ENCODE measurements at places on chromosomes 1 and 21.
A peak's percentile ranks its signal among the peaks of the same experiment; 100 is the strongest.

DNA sequence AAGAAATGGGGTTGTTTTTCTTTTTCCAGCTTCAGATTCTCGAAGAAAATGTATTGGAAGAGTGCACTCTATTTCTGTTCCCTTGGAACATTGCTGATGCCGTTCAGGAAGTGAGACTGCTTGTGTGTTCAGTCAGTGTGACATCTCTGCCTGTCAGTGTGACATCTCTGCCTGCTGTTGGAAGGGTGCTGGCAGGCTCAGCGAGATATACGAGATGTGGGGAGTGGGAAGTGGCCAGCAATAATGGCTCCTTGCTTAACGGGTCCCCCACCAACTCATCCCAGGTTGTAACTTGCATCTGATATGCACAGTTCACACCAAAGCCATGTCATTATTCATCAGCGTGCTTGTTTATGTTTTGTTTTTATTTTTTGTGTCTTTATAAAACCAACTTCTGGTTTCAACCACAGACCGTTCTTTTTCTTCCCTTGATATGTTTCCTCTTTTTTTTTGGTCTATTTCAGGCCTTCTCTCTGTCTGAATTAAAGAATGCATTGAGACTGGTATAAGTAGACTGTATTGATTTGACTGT lies 145.4 kb downstream of the GALNT2 start:
- no peak for DNase-seq

GRCh38 chr1:85297855-85298629 lies 21.6 kb upstream of the BCL10 start:
- DNase-seq: no peak

DNA sequence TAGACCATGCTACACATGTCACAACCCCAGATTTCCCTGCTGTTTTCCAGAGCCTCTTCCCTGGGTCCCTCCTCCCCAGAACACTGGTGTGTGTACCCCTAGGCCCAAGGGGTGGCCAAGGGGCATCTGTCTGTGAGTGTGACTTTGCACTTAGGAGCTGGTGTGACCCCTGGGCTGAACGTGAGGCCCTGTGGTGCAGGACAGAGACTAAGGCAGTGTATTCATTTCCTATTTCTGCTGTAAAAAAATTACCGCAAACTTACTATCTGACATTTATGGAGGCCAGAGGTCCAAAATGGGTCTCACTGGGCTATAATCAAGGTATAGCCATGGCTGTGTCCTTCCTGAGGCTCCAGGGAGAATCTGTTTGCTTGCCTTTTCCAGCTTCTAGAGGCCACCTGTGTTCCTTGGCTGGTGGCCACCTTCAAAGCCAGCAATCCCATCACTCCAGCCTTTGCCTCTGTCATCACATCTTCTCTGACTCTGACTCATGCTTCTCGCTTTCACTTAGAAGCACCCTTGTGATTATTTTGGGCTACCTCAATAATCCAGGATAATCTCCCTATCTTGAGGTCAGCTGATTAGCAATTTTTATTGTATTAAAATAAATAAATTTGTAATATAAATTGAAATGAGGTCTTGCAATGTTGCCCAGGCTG lies 24.0 kb upstream of the ELOA start:
- peak; percentile 53 for DNase-seq

DNA sequence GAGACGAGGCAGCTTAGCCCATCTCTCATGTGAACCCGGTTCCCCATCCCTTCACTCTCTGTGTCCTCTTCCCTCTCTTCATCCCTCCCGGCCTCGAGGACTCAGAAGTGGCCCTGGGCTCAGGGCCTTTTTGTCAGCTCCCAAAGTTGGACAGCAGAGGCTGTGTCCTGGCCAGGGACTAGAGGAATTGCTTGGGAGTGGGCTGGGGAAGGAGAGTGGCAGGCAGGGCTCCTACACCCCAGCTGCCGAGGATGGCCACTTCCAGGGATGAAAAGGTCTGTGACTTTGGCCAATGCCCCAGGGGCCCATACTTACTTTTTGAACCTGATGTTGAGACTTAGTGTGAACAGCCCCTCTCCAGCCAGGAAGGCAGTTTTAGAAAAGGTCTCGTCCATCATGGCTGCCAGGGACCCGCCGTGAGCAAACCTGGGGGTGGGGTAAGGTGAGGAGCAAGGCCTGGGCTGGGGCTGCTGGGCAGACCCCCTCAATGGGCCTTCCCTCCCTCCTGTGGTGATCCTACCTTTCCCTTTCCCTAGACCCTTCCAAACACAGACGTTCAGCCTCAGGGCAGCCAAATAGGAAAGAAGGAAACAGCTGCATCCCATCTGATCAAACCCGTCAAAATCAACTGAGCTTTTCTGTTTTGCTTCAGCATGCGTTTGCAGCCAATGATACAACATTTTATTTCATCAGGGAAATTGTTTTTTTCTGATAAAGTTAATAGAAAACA lies 5.5 kb downstream of the THEM5 start:
- no peak for DNase-seq

- DNase-seq: no peak
Measured at GRCh38 chr1:25064465-25065240, 134.6 kb upstream of the RUNX3 start.

- no peak for DNase-seq
Measured at GRCh38 chr1:235571482-235571881, 67.2 kb upstream of the B3GALNT2 start.

GRCh38 chr1:183137782-183138181 lies 48.3 kb upstream of the LAMC2 start:
- no peak for DNase-seq

- DNase-seq: no peak
Measured at GRCh38 chr1:10647414-10648170, 148.9 kb downstream of the CASZ1 start.

DNA sequence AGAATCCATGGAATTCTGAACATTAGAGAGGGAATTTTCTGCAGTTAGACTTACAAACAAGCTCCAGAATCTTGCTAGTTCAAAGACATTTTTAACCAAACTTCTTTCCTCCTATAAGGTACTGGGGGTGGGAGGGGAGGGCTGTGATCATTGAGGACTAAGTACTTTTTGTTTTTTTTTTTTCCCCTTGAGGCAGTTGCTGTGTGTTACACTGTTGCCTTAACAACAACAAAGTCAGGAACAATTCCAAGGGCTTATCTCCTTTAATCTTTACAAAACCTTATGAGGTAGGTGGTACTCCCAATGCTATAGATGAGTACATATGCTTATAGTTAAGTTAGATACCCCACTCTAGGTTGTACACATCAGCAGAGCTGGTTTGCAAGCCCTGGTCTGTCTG lies 62.9 kb downstream of the PPP1R12B start:
- DNase-seq: no peak

GRCh38 chr1:234429434-234429806 lies 49.6 kb downstream of the TARBP1 start:
- DNase-seq: no peak

DNA sequence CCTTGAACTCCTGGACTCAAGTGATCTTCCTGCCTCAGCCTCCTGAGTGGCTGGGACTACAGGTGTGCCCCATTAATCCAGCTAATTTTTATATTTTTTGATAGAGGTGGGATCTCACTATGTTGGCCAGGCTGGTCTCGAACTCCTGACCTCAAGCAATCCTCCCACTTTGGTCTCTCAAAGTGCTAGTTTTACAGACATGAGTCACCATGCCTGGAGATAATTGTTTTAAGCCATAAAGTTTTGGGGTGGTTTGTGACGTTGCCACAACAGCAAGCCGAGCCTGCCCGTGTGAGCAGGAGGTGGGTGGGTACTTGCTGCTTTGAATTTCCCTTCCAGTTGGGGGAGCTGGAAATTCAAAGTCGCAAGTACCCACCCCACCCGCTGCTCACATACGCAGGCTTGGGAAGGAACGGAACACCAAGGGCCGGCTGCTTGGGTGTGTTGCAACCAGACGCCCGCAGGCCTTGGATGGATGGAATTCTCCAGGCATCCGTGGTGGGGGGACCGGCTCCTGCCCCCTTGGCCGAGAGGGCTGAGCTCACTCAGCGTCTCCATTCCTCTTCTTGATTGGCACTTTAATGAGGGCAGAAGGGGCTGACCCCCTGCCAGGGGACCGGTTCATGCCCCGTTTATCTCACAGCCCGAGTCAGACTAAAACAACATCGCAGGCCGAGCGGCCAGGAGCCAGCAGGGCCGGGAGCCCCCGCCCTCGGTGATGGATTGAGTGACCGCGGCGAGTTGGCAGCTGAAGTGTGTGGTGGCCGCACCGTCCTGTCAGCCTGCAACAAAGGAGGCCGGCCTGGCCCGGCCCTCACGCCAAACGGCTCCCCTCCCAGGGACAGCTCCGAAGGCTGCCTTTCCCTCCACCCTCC lies 78.1 kb downstream of the DHRS3 start:
- DNase-seq: no peak

DNA sequence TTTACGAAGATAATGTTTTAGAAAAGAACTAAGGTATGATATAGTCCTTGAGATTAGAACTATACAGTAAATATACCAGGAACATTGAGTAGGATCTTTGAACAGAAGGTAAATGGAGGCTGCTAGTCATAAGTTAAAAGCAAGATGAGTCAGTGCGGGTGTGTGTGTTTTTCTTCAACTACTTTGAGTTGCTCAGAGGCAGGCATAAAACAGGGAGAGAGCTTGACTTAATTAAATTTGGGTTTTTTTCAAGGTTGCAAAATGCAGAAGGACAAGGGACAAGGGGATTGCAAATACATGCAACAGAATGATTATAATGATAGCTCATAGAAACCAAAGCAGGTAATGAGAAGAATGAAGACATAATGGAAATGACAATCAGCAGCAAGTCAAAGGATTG lies 815.1 kb downstream of the NCAM2 start:
- DNase-seq: no peak

DNA sequence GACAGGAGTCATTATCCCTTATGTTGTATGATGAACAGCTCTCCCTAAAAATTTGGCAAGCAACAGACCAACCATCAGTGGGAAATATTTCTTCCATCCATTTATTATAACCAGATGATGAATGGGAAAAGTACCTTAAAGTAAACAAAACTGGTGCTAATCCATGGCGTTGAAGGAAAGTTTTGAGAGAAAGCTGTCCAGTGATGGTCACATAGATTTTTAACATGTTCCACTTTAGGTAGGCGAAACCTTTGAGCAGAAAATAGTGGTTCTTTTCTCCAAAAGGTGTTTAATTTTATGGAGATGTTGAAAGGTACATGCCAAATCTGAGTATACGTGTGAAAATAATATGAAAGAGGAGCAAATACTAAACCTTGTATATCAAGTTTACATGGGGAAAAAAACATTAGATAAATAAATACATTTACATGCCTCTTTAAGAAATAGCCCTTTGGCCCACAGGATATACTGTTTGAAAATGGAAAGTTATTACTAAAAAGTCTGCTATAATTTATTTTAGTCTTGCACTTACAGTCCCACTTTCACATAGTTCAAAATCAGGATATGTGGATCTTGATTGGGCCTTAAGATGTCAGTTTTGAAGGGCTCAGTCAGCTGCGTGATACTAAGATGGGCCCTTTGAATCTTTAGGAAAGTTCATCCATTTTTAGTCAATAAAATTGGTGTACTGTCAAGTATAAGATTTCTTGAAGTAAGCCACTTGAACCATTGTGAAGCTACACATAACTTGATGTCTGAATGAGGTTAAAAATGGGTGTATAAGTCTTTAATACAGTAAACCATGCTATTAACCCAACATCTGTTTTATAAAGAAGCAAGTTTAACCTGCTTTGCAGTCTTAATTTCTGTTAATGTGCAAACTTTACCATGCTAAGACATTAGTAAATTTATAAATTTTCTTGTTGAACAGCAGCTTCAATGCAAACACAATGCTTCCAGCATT lies 10.5 kb downstream of the RPL5 start:
- no peak for DNase-seq

GRCh38 chr1:223097713-223098112 lies 45.3 kb downstream of the TLR5 start:
- DNase-seq: no peak

DNA sequence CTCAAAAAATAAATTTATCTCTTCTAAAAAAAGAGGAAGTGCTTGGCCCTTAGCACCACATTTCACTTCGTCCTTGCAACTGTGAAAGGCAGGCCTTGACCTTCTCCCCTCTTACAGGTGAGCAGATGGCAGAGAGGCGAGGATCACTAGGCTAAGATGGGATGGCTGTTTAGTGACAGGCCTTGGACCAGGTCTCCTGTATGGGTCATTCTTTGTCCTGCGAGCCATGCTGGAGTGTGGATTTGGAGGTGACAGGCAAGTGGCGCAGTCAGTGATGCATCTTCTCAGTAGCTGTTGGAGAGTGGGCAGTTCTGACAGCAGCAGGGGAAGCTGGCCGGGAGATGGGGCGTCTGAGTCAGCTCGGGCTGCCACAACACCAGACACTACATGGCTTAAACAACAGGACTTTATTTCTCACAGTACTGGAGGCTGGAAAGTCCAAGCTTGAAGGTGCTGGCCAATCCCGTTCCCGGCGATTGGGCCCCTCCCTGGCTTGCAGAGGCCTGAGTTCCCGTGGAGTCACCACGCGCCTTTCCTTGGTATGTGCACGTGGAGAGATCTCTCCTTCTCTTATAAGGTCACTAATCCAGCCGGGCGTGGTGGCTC lies 16.5 kb downstream of the SLC27A3 start:
- no peak for DNase-seq

DNA sequence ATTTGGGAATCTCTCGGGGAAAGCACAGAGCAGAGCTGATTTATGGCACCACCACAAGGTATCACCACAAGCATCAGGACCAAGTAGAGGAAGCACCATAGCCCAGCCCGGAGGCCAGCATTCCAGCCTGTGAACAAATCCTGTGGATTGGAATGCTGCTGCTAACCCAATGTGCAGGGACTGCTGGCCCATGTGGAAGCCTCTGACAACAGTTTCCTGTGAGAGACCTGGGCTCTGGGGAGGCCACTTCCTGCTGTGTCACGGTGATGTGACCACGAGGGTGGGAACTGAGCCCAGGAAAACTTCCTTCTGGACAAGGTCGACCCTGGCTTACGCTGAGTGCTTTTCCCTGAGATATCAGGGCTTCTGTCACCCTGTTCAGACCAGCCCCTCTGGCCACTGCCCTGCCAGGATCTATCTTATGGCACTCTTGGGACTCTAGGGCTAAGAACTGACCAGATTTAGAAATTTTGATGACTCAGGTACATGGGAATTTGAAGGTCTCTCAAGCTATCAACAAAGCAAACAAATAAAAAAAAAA lies 88.3 kb upstream of the NGF start:
- DNase-seq: no peak

- no peak for DNase-seq
Measured at GRCh38 chr1:212980123-212980785, 29.9 kb downstream of the VASH2 start.

- no peak for DNase-seq
Measured at GRCh38 chr1:24104854-24105253, 7.1 kb downstream of the MYOM3 start.

GRCh38 chr1:8567146-8567545 lies 249.2 kb downstream of the SLC45A1 start:
- DNase-seq: no peak

- no peak for DNase-seq
Measured at GRCh38 chr1:85062425-85063026, 14.2 kb upstream of the MCOLN3 start.

DNA sequence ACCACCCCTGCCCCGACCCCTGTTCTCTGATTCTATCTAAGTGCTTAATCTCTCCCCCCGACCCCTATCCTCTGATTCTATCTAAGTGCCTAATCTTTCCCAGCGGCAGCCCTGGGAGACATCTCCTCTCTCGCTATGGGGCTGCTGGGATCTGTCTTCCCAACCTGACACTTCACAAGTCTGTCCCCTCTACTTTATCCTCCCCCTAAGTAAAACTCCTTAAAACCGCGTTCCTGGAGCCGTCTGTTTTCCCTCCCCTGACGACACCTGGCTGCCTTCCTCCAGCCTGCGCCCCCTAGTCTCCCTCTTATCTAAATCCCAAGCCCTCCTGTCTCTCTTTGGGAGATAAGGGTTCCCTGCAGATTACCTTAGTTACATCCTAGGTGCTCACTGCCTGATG lies 30.5 kb downstream of the EPHB2 start:
- DNase-seq: no peak
